ENCODE measurements at places on chromosomes 3 and 15.

DNA sequence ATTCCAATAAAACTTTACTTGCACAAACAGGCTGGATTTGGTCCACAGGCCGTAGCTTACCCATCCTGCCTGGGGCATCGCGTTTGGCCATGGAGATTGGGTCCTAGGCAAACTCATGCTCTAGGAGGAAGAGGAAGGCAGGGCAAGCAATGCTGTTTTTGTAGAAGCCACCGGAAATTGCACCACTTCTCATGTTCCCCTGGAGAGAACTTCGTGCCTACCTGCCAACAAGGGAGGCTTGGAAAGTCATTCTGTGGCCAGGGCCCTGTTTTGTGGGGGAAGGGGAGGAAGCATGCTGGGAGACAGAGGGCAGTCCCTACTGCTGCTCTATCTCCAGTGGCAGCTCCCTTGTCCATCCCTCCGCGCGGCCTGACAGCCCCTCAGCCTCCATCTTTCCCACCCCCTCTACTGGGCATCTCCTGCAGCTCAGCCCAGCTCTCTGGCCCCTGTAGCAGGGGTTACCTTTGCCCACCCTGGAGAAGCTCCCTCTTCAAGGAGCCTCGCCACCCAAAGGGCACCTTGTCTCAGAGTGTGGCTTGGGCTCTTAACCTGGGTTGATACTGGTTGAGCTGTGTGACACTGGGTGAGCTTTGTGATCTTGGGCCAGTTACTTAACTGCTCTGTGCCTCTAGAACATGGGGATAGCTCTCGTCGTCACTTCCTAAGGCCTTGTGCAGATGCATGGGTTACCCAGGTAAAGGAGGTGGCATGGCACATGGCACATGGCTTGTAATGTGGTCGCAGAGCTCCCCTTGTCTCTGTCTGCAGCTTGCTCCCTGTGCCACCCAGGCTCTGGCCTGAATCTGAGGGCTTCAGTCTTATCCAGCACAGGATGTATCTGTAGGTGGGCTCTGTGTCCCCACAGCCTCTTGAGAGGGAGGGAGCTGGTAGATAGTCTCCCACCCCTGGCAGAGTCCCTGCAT lies 6.1 kb downstream of the ABTB1 start:
- DNase-seq = no peak

- DNase-seq = no peak
Measured at GRCh38 chr3:192636517-192637444, 90.6 kb downstream of the FGF12 start.

DNA sequence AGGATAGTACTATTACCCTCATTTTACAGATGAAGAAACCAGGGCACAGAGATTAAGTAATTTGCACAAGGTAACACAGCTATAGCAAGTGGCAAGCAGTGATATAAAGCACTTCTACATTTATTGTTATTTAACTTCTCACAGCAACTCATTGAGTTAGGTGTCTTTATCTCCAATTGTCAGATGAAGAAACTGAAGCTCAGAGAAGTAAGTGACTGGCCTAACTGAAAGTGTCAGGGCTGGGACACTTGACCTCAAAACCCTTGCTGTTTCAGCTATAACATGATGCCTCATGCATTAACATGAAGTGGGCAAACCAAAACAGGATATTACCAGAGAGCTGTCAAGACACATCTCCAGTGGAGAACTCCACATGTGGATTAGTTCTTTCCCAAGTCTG lies 65.8 kb upstream of the LEKR1 start:
- no peak for DNase-seq

GRCh38 chr3:58588030-58588614 lies 10.9 kb upstream of the FAM107A start:
- peak; percentile 56 for DNase-seq

DNA sequence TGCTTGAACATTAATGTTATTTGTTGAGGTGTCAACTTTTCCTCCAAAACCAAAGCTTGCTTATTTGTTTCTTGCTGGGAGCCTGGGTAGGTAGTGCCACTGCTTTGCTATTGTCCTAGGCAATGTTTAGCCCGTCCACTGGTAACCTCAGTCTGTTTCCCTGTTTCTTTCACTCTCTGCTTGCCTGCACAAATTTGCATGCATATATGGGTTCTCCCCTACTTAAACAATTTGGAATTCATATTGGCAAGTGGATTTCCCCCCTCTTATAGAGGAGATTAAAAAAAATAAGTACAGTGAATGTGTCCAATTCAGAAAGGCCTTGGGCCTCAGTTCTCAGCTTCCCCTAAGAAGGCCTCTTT lies 45.0 kb upstream of the BOC start:
- no peak for DNase-seq

DNA sequence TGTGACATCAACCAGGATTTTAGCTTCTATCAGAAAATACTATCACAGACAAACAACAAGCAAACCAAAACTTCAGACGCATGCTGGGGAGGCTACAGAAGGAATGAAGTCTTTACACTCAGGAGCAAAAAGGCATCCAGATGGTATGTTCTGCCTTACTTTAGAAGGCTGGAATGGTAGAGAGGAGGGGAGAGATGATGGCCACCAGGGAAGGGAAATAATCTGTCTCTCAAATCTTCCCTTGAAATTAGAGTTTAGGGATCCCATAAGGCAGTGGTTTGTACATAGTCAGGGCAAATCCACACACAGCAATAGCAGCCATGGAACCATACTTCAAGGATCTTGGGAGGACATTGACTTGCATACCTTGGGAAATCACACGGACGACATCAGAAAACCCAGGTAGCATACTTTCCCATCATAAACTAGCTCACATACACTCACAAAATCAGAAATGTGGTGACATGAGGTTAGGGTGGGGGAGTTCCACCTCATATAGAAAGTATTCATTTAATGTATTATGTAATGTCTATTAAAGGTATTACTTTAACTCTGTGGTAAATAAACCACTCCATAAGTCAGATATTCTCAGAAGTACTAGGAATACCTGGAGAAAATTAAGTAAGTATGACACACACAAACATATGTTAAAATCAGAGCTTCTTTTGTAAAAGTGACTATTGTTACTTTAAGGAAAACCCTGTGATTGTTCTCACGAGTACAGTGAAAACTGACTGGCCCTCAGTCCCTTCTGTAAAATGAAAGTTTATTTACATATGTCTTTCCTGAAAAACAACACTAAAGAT lies 9.4 kb downstream of the BTLA start:
- DNase-seq = no peak

DNA sequence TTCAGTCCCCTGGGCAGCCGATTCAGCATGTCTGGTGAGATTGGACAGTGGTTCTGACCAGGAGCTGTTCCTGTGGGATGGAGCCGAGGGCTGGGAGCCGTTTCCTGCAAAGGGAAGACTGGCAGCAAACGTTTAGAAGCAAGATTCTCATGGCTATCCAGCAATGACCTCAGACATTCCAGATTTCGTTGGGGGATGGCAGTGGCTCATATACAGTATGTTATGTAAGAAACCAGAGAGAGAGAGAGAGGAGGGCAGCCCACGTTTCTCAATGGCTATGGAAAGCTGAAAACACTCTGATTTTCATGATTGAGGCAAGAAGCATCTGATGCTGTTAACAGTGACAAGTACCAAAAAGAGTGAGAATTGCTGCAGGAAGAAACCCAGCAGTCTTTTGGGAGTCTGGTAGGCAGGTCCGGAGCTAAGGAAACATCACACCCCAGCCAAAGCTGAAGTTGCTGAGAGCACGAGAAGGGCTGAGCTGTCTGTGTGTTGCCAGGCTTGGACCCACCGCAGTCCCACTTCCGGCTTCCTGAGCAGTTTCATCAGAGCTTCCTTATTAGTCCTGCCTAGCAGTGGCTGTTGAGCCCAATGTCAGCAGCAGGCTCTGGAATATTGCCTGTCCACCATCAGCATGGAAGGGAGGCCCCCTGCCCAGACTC lies 25.6 kb upstream of the VPS8 start:
- DNase-seq = peak; percentile 98

DNA sequence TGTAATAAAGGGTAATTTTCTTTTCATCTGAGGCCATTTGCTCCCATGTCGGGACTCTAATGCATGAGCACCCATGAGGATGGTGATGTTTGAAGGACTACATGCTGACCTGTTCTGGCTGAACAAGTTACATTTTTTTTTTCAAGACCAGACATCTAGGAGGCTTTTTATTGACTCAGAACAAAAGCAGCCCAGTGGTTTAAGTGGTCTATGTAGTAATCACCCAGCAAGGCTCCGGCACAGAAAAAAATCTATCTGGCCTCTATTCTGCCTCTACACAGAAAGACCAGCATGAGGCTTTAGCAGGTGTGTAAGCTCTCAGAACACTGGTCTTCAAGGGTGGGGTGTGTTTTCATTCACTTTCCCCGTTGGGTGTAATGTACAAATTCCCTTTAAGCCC lies 95.1 kb upstream of the ZBED2 start:
- peak; percentile 77 for DNase-seq

DNA sequence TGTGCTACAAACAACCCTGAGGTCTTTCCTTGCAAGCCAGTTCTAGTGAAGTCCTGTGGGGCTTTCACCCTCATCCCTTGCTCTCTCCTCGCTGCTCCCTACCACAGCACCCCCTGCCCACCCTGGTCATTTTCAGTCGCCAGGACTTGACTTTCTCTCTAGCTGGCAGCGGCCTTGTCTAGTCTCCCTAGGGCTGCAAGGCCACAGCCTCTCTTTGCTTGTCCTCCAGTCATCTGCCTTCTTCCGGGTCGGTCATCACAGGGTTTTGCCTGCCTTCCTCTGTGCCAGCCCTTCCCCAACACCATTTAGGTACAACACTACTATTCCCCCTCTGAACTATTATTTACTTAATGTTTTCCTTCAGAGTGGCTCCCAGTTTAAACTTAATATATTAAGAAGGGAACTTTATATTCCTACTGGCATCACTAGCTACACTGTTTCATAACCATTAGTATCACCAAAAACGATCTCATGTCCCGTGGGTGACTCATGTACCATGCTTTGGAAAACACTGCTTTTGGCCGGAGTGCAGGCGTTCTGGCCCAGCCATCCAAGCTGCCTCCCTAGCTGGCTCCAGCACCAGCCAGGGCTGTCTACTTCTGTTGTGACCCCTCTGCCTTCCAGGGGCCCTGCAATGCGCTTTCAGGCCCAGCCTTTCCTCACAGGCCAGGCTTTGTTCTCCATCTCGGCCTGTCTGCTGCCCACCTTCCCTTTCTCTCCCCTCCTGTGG lies 21.4 kb downstream of the FAH start:
- DNase-seq = peak; percentile 89

- DNase-seq = no peak
Measured at GRCh38 chr15:37109168-37109871, 9.0 kb upstream of the MEIS2 start.

GRCh38 chr15:28977377-28978010 lies 91.7 kb downstream of the APBA2 start:
- peak; percentile 99 for DNase-seq

DNA sequence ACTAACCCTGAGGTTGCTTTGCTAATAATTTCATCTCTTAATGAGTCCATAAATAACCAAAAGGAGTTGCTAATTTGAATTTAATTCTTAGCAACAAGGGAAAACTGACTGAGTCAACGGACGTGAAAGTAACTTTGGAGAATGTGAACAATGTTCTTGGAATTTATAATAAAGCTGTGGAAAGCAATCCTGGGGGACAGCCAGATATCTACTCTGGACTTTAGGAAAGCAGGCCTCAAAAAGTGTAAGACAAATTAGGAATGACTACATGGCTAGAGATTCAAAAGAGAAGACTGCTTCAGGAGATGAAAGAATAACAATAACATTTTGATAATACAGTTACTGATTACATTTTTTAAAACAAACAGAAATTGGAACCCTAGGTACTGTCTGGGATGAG lies 318.4 kb upstream of the COL8A1 start:
- peak; percentile 93 for DNase-seq

DNA sequence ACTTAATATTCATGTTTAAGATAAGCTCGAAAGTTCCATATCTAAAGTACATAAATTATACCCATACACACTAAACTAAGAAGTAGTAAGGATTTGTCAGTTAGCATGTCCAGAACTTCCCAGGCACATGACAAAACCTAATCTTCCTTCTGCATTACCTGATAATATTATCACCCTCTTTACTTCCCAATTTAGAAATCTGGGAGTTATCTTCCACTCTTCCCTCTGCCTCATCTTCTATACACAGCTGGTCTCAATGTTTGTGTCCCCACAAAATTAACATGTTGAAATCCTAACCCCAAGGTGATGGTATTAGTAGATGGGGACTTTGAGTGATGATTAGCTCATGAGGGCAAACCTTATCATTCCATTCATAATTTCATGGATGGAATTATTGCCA lies 15.3 kb downstream of the GABPB1 start:
- DNase-seq = no peak

- DNase-seq = peak; percentile 76
Measured at GRCh38 chr3:87503900-87504498, 227.6 kb upstream of the POU1F1 start.

GRCh38 chr3:187450431-187451190 lies 82.4 kb downstream of the RTP4 start:
- no peak for DNase-seq

- no peak for DNase-seq
Measured at GRCh38 chr3:184538666-184539431, 22.7 kb upstream of the EPHB3 start.

DNA sequence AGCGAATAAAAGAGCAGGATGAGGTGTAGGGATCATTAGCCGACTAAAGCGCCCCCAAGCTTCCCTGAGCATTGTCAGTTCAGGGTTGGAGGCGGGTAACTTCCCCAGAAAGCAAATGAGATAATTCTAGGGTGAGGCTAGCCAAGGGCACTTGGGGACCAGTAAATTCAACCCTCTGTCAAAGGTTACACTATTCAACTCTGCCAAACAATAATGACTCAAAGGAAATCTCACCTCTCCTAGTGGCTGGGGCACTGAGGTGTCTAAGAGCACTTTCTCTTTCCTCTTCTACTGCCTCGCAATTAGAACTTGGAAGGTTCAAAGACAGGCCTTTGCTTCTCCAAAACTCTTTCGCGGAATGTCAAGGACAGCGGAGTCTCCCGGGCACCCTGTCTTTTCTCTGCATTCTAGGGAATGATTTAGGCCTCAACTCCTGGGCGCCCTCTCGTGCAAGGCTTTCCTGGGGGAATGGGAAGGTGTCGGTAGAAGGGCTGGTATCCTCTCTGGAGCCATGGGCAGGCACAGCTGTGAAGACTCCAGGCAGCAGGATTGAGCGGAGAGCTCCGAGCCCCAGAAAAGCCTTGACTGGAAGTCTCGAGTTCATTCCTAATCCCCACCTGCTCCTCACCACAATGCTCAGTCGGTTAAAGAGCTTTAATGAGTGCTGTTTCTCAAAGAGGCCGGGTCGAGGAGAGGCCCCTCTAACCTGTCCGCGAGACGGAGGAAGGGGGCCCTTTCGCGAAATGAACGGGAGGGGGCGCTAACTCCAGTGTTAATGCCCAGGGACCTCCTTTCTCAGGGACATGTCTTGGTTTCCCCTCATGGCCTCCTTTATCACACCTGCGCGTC lies 21.9 kb downstream of the ZIC4 start:
- no peak for DNase-seq

DNA sequence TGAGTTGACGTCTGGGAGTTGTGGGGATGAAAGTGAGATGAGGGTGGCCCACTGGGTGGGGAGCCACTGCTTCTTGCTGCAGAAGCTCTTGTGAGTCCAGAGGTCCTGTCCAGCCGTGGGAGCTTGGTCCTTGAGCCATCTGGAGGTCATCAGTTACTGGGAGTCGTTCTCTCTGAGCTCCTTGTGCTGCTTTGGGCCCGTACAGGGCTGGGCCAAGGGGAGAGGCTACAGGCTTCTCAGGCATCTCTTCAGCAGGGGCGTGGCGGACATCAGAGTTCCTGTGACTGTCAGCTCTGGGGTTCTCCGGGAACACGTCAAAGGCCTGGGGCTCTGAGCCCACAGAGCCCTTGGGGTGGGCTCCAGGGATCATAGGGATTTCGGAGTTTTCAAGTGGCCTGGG lies 2.6 kb downstream of the PRRT3 start:
- DNase-seq = no peak

GRCh38 chr3:130644628-130645253 lies 101.9 kb downstream of the PIK3R4 start:
- no peak for DNase-seq
